ENCODE measurements at places on chromosomes 6 and 20.

GRCh38 chr20:64038565-64039292 is 2.7 kb downstream of the C20orf204 start:
- DNase-seq = peak; percentile 63

DNA sequence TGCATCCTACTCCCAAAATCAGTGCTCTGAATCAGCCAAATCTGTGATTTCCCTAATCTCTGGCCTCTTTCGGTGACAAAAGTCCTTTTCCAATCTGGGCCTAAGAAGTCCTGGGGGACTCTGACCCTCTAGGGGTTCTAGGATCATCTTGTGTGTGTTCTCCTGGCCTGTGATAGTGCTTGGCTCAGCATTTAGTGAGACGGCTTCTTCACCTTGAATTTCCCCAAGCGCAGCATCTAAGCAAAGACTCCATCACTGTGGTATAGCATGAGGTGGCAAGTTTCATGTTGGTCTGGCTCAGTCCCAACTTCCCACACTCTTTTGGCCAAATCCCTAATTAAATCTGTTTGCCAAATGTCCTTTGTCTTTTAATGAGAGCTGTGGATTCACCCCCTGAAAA is 12.1 kb upstream of the IL17A start:
- DNase-seq = no peak

DNA sequence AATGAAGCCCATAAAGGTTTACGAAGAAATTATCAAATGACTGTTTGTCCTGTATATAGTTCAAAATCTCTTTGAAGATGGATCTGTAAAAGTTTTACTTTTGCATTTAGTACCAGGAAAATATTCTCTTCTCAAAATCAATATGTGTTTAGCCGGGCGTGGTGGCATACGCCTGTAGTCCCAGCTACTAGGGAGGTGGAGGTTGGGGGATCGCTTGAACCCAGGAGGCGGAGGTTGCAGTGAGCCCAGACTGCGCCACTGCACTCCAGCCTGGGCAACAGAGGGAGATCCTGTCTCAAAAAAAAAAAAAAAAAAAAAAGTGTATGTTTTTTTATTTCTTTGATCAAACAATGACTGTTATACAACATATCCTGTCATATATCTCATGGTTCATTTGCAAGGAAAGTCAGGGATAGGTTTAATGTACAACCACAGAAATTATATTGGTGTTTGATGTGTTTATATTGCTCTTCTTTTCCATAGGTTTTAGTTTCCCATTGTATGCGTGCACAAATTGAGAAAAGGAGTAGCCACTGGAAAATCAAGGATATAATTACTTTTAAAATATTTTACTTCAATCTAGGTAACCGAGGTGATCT is 40.1 kb downstream of the SOX4 start:
- no peak for DNase-seq

DNA sequence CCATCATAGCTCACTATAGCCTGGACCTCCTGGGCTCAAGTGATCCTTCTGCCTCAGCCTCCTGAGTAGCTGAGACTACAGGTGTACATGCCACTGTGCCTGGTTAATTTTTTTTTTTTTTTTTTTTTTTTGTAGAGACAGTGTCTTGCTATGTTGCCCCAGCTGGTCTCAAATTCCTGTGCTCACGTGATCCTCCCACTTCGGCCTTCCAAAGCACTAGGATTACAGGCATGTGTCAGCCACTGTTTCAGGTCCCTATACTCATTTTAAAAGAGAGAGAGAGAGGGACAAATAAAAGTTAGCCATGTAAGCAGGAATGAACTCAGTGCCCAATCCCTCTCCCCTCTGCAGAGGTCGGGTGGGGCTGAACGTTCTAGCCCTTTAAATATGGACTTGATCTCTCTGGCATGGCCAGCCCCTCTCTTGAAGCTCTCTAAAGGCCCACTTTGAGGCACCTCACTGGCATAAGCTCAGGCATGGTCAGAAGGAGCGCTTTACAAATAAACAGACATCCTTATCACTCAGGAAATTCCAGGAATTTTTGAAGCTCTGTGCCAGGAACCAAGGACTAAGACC is 9.0 kb upstream of the SERPINB1 start:
- no peak for DNase-seq

GRCh38 chr6:53989504-53989903 is 121.7 kb upstream of the MLIP start:
- DNase-seq = no peak

GRCh38 chr20:20741087-20742045 is 28.9 kb upstream of the RALGAPA2 start:
- no peak for DNase-seq

- no peak for DNase-seq
Observed at GRCh38 chr20:40282541-40282940, 406.5 kb downstream of the MAFB start.

GRCh38 chr20:50538276-50538675 is 28.1 kb downstream of the PTPN1 start:
- DNase-seq = no peak

GRCh38 chr6:153129873-153130514 is 1.1 kb downstream of the RGS17 start:
- DNase-seq = no peak

GRCh38 chr20:14521016-14521415 is 183.6 kb upstream of the FLRT3 start:
- DNase-seq = no peak

GRCh38 chr6:170095273-170095981 is 195.5 kb downstream of the DLL1 start:
- no peak for DNase-seq

- DNase-seq = no peak
Observed at GRCh38 chr6:6878887-6879585, 228.7 kb upstream of the RREB1 start.

DNA sequence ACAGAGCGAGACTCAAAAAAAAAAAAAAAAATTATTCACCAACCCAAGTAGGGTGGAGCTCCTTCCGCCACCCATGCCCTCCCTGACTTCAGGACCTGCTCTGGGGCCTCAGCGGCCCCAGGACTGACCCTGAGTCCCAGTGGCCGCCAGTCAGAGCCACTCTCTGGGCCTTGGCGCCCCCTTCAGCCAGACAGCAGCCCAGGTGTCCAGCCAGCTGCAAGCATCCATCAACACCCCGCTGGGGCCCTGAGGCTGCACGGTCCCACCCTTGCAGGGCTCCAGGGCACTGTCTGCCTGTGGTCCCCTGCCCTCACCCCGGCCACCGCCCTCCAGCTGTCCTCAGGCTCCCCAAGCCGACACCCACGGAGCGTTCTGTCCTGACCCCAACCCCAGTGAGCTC is 11.4 kb upstream of the KCNQ2 start:
- DNase-seq = no peak

- DNase-seq = no peak
Observed at GRCh38 chr20:46304361-46304760, 3.9 kb downstream of the CDH22 start.

DNA sequence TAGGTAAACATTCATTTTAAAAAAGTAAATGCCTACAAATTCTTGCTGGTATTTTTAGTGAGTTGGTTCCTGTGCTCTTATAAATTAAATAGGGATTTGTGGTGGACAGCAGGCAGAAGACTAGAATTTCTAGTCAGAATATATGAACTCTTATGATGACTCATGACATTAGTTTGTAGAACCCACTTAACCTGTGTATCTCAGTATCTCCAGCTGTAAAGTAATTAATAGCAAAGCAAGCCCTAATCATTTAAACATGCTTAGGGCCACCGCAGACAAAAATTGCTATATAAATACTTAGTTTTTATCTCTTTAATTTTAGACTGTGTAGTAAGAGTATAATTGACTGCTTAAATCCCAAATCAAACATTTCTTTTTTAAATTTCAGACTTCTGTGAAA is 2.4 kb downstream of the FAM135A start:
- DNase-seq = no peak

GRCh38 chr6:40672087-40672486 is 84.9 kb upstream of the LRFN2 start:
- DNase-seq = no peak

DNA sequence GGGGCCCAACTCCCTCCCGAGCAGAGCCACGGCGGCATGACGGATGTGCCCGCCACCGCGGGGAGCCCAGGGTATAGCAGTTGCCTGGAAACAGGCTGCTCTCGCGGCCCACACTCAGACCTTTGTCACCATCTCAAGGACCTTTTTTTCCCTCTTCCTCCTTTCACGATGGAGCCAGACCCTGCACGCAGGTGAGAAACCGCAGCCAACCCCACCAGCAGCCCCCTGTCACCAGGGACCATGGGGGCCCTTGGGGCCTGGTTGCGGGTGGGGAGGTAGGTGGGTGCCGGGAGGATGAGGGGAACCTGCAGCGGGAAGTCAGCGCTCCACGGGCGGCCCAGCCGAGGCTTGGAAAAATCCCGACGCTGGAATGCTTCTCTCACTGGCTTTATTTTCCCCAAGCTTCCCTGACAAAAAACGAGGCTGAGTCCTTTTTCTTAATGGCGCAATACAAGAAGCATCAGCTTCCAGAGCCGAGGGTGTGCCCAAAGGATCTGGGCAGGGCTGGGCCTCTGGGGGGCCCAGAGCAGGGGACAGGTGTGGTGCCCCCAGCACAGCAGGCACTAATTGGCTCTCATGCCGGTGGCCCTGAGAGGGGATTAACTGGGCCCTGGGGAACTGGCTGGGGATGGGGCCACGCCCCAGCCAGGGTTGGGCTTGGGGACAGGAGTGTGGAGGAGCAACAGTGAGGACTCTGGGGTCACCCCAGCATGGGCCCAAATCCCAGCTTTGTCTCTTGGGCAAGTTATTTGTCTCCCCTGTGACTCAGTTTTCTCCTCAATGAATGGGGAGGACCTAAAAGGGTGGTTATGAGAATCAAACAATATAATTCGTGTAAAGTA is 23.9 kb downstream of the NOL4L start:
- DNase-seq = no peak

Data from stimulated activated CD4-positive, alpha-beta T cell treated with anti-CD3 and anti-CD28 coated beads, Interleukin-1b, Interleukin-23, amount 100 ng/mL, for 1 hour (primary cell).